ENCODE measurements at places on chromosomes 4 and X.

DNA sequence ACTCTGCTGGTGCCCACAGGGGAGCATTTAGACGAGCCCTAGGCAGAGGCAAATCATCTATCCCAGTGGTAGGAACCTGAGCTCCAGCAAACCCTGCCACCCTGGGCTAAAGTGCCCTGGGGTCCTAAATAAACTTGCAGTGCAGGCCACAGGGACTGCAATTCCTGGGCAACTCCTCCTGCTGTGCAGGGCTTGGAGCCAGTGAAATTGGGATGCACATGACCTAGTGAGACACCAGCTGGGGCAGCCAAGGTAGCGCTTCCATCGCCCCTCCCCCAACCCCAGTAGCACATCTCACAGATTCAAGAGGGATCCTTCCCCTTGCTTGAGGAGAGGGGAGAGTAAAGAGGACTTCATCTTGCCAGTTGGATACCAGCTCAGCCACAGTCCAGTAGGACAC lies 44.1 kb downstream of the CHRNA9 start:
- DNase-seq, result no peak

- DNase-seq, result no peak
Measured at GRCh38 chrX:97330151-97330550, 446.4 kb downstream of the RPA4 start.

GRCh38 chrX:10237241-10237640 lies 80.5 kb downstream of the CLCN4 start:
- no peak for DNase-seq

DNA sequence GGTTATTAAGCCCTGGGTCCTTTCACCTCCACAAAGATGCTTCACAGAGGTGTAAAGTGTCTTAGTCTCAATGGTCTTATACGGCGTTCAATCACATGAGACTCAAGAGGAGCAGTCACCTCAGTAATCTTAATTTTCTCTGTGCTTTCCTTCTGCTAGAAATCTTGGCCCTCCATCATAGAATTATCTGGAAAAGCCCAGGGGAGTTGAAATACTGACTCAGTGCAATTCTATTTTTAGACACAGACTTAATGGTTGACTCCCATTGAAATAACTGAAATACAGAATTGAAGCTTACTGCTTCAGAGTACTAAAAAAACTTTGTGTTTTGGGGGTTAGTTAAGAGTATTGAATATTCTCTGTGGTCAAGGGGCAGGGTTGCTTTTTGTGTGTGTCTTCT lies 94.5 kb upstream of the IL15 start:
- DNase-seq, result no peak

DNA sequence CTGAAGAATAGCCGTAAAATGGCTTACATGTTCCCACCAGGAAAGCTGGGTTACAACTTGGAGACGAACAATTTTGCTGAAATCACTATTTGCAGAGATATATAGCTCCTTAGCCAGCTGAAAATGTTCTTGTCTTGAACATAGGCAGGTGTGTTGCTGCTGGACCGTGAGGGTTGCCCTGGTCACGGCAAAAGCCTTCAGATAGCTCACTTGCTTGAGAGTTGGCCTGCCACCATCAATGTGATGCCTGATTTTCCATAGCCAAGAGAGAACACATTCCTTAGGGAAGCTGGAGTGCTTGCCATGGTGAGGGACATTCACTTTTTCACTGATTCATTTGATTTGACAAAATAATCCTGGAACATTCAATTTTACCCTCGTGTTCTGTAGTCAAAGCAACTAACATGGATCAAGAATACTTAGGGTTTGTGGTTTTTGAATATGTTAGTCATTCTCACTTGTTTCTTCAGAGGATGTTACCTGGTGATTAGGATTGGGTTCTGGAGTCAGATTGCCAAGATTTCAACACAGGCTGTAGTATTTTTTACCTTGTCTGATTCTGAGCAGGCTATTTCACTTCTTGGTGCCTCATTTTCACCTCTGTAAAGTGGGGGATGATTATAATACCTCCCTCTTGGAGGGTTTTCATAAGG lies 536.9 kb downstream of the RAPGEF2 start:
- no peak for DNase-seq

DNA sequence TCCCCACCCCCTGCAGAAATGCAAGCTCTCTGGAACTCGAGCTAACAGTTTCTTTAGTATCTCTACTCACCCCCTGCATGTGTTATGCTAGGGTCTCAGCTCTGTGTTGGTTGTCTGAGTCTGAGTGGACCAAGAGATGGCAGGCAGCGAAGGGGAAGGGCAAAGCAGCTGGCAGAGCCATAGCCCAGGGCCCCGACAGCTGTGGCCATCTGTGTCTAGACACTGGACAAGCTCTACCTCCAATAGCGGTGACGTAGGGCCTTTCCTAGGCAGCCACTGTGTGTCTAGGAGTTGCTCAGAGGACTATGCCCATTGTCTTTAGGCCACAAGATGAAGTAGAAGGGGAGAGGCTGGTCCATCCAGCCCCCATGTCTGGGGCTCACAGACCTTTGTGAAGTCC lies 79.2 kb downstream of the EFNB1 start:
- no peak for DNase-seq

DNA sequence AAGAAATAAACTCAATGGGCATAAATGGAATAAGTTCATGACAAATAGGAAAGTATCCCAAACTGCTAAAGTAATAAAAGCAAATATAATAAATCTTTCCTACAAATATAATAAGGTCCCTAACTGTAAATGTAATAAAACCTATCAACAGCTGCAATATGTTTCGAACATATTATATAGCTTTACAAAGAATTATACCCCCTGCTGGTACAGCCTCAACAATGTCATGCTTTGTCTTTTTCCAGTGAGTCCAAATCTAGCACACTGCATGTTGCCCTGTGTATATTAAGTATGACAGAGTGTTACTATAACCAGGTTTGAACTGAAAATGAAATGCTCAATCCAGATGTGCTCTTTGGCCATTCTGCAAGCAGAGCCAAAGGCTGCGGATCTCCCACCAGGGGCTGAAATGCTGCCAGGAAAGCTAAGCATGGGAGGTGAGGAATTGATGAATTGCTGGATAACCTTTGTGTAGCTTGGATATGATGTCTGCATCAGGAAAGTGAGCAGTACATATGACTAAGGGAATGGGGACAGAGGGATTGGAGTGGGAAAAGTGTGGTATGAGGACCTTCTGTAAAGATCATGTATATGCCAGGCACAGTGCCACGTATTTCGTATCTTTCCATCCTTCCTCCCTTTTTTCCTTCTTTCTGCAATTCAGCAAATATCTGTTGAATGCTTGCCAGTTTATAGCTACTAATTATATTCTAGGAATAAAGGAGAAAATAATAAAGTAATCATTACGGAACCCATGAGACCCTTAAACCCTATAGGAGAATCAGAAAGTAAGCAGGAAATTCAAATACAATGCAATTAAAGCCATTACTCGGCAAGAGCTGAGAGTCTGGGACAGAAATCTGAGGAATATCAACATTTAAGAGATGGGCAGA lies 954.6 kb upstream of the LCORL start:
- no peak for DNase-seq

GRCh38 chr4:122963216-122963615 lies 40.8 kb upstream of the NUDT6 start:
- no peak for DNase-seq

GRCh38 chr4:17546678-17547077 lies 30.3 kb upstream of the LAP3 start:
- DNase-seq, result no peak

GRCh38 chrX:111847491-111848133 lies 28.4 kb upstream of the TRPC5OS start:
- no peak for DNase-seq

DNA sequence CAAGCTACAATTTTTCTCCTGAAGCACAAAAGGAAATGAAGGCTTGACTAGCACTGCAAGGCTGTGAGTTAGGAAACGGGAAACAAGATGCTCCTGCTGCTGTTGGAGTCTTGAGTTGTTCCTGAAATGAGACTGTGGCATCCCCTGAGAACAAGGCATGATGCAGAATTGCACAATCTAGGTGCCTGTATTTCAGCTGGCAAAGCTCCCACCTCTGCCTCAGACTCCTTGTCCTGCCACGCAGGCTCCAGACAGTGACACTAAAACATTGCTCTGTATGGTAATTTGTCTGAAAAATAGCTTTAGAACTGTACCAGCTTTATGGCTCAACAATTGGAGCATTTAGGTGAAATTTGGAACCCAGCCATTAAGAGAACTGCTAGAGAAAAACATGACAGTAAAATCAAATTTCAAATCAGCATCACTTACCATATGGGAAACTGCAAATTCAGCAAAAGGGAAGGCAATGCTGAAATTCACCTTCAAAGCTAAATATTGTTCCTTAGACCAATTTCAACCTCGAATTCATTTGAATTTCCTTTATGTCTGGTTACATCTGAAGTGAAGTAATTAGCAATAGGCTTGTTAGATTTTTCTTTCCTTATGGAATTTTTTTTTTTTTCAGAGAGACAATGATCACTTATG lies 103.4 kb downstream of the MFAP3L start:
- no peak for DNase-seq

- DNase-seq, result no peak
Measured at GRCh38 chr4:169059306-169060211, 49.5 kb upstream of the CBR4 start.

DNA sequence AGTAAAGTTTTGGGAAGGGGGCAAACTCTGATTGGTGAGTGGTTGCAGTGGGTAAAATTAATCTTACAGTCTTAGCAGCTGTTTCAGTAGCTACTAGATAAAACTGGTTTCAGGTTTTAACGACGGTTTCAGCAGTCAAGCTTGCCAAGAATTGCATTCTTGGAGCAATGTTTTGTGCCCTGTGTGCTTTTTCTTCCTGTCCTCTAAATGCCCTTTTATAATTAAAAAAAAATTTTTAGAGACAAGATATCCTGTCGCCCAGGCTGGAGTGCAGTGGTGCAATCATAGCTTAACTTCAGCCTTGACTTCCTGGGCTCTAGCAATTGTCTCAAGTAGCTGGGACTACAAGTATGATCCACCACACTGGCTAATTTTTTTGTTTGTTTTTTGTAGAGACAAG lies 6.3 kb upstream of the PPEF2 start:
- no peak for DNase-seq

GRCh38 chr4:55398461-55398860 lies 2.7 kb downstream of the TMEM165 start:
- no peak for DNase-seq

- no peak for DNase-seq
Measured at GRCh38 chr4:182831376-182831775, 85.8 kb downstream of the DCTD start.

DNA sequence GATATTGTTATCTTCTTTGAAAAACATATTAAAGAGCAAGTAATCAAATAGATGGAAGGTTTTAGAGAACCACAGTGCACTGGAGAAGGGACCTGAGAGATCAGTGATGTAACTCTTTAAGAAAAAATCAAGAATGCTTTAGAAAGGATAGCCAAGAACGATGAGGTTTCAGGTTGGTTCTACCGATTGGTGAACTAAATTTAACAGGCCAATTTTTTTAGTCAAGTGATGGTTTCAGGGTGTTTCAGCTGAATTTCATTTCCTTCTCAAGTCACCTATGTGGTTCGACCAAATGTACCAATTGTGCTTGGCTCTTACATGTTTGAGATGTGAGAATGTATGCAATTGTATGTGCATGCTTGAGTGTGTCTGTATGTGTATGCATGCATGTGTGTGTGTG lies 26.5 kb downstream of the HS3ST1 start:
- DNase-seq, result no peak

- DNase-seq, result no peak
Measured at GRCh38 chrX:9561199-9561598, 96.3 kb downstream of the TBL1X start.

- DNase-seq, result no peak
Measured at GRCh38 chr4:186134257-186134656, 29.8 kb downstream of the FAM149A start.

DNA sequence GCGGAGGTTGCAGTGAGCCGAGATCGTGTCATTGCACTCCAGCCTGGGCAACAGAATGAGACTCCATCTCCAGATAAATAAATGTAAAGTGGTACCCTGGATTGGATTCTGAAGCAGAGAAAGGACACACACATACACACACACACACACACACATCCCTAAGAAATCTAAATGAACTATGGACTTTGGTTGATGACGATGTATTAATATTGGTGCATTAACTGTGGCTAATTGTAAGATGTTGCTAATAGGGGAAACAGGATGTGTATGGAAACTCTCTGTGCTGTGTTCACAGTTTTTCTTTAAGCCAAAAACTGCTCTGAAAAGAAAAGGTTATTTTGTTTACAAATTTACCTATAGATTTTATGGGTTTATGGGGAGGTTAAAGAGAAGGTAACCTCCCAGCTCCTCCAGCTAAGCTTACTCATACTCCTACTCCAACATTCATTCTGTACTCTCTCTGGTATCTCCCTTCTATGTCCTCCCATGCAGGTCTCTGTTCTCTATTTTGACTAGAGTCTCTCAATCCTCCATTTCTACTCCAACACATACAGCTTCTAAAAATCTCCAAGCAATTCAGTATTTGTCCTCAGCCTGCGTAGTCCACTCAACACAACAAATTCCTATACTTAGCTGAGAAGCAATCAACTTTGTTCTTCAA lies 46.5 kb upstream of the RELL1 start:
- DNase-seq, result no peak

DNA sequence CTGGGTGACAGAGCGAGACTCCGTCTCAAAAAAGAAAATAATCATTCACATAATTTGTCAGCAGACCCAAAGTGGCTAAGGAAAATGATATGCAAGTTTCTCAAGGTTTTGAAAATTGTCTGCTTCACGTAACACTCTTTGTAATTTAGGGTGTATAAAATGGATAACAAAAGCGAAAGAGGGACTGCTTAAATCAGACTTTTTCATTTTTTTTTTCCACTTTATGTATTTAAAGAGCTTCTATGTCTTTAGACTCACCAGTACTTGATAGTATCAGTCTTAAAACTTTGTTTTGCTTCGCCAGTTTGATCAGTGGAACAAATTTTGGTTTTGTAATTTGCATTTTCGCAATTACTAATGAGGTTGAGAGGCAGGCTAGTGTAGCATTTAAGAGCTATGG lies 34.6 kb downstream of the USP9X start:
- DNase-seq, result no peak

GRCh38 chrX:106955004-106955772 lies 35.0 kb downstream of the CLDN2 start:
- DNase-seq, result no peak

- DNase-seq, result no peak
Measured at GRCh38 chr4:113978561-113979147, 793 bp downstream of the ARSJ start.

- no peak for DNase-seq
Measured at GRCh38 chr4:109972786-109973528, 60.3 kb downstream of the EGF start.

DNA sequence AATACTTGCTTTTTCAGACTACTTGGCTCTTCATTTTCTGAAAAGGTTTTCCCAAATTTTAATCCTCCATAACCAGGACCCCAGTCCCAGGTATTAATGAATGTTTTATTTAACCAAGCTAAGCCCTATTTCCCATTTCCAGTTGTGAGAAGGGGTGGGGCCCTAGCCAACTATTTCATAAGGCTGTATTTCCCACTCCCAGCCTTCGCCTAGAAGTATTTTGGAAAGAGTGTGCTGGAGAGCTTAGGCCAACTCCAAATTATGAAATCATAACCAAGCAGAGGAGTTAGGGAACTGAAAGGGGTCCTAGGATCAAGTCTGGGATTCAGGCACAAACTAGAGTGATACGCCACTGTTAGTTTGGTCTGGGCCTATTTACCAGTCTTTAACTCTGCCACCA lies 148.4 kb upstream of the GPC4 start:
- DNase-seq, result no peak

- no peak for DNase-seq
Measured at GRCh38 chrX:129759576-129760061, 20.1 kb upstream of the SASH3 start.
